Occipital lobe (tissue), 3 donors: ENCODE measurements at places on chromosomes 16 and 17. TPM values are rescaled to one million over a fixed set of nuclear protein-coding genes. Genes with fewer than 3 reads are reported as not detected.

Gene PLD2
- 6.1 TPM for total RNA-seq

Gene RNF43
- total RNA-seq, result 0.31 TPM

Gene AGRP
- total RNA-seq, result not detected

Gene PPM1E
- total RNA-seq, result 55.1 TPM

Gene CDK5R1
- total RNA-seq, result 255 TPM

Gene SLC12A3
- not detected for total RNA-seq

Gene FAM117A
- 0.62 TPM for total RNA-seq
